ENCODE measurements at places on chromosomes 11 and 22. TPM values are rescaled to one million over a fixed set of nuclear protein-coding genes. Genes with fewer than 3 reads are reported as not detected.

The CD248 gene
- total RNA-seq = not detected

The MS4A4A gene
- total RNA-seq = not detected

The SCO2 gene
- 6.5 TPM for total RNA-seq

The ARVCF gene
- 2.6 TPM for total RNA-seq

The GP1BB gene
- total RNA-seq = 0.73 TPM

The PCNX3 gene
- total RNA-seq = 41.5 TPM

The PPP2R1B gene
- total RNA-seq = 15.5 TPM

The CARD10 gene
- 40.8 TPM for total RNA-seq

The TMPRSS6 gene
- not detected for total RNA-seq

The TIRAP gene
- total RNA-seq = 7.9 TPM

The OR4P4 gene
- total RNA-seq = not detected

The OR5B21 gene
- total RNA-seq = not detected

The DEFB108B gene
- not detected for total RNA-seq

The OR8A1 gene
- total RNA-seq = not detected

The DDTL gene
- 1.8 TPM for total RNA-seq

The DRD2 gene
- total RNA-seq = 0.21 TPM

The KREMEN1 gene
- total RNA-seq = 2.5 TPM

The HTR3A gene
- total RNA-seq = not detected
